Fibroblast of skin of right quadriceps (primary cell): ENCODE measurements at places on chromosomes 4 and X.

GRCh38 chrX:51876441-51876840 is 17.0 kb upstream of the MAGED1 start:
- DNase-seq: peak; percentile 60

DNA sequence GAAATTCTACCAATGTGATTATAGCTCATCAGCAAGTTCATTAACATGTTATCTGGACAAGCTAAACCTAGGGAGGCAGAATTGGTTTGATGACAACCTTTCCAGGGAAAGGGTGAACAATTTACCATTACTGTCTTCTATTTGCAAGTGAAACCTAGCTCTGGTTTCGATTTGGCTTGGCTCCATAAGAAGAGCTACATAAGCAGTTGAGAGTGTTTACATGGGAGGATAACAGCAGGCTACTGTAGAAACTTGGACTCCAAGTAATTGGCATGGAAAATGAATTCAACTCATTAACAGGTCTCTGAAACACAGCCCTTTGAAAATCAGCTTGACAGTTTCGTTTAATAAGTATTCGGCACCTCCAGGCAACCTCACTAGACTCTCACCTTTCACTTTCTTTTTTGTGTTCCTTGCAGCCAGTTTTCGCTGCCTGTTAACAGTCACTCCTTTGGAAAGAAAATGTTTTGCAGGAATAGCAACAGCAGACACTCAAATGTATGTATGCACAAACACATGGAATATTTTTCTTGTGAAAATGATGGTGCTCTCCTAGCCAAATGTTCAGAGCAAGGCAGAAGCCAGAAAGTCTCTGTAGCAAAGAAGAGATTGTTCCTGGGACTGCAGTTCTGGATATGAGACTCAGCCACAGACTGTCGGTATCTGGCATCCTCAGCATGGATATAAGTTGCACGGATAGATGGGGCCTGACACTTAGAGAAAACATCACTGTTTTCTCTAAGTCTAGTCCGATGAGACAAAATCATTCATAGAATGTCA is 27.5 kb downstream of the POU3F4 start:
- DNase-seq: no peak

DNA sequence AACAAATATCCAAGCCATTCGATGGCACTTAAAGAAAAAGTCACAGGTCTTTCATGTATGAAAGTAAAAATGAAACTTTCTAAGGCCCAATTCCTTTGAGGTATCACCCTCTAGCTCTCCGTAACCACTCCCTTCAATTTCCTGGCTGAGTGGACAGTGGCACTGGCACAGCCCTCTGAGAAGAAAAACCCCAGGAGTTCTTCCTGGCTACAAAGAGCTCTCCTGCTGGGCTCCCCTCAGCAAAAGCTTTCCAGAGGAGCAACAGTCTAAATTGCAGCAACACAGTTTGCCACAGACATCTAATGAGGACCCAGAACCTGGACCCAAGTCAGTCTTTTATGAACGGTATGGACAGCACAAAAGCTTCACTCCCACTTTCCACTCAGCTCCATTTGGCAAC is 71.8 kb downstream of the FUNDC1 start:
- DNase-seq: no peak

GRCh38 chr4:156251373-156252065 is 297.9 kb upstream of the CTSO start:
- DNase-seq: no peak

DNA sequence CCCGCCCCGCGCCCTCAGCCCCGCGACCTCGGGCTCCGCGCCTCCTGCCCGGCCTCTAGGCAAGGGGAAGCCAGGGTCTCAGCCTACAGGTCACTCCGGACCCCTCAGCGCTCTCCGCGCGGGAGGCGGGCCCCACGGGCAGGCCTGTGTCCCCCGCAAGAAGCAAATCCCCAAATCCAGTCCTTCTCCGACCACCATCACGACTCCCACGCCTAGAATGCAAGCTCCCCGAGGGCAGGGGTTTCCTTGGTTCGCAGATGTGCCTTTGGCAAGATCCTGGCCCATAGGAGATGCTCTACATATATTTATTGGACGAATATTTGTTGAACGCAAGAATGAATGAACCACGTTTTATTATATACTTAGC is 260 bp upstream of the CCDC149 start:
- no peak for DNase-seq

DNA sequence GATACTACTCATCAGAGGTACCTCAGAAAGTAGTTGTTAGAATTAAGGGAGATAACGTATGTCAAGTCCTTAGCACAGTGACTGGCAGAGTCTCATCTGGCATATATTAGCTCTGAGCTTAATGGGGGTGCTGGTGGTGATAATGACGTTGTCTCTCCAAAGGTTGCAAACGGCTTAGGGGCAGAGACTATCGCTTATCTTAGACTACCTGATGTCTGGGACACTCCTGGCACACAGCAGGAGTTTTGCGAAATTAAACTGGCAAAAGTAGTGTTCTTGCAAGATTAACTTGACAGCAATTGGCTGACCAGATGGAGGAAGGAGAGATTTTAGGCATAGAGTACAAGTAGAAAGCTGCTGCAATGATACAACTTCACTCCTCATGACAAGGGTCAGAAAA is 300.1 kb upstream of the FTHL17 start:
- no peak for DNase-seq

- DNase-seq: peak; percentile 44
Measured at GRCh38 chrX:118536687-118537461, 41.3 kb downstream of the DOCK11 start.
